Stimulated activated CD4-positive, alpha-beta T cell treated with anti-CD3 and anti-CD28 coated beads, Interleukin-1b, Interleukin-23, amount 100 ng/mL, for 1 hour (primary cell): ENCODE measurements at places on chromosomes 16 and 17.

DNA sequence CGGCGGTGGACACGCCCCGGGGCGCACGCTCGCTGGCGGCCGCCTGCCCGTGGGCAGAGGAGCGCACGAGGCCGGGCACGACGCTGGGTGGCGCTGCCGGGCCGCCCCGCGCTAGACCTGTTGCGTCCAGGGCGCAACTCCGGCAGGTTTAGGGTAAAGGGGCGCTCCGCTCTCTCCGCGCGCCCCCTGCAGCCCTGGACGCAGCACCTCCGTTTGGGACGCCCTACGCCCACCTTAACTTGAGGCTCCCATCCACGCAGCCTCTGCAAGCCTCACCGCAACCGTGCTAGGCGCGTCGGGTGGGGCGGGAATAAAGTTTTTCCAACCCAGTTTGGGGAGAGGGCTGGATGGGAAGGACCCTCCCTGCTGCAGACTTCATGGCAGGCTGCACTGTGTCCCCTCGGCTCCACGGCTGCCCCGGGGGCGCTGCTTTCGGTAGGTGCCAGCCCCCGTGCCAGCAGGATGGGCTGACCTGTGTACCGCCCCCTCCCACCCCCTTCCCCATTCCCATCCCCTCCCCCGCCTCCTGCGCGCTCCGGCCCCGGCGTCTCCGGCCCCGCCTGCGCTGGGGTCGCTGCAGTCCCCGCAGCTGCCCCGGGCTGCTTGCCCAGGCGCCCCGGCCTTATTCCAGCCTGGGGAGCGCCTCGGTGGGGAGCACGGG lies at the start of gene SYT17:
Gene SYT17 (plus strand): TSS at position 531 of the 661 bp plus-strand sequence. CDS start 407 bp downstream, outside the sequence.
- DNase-seq = no peak

DNA sequence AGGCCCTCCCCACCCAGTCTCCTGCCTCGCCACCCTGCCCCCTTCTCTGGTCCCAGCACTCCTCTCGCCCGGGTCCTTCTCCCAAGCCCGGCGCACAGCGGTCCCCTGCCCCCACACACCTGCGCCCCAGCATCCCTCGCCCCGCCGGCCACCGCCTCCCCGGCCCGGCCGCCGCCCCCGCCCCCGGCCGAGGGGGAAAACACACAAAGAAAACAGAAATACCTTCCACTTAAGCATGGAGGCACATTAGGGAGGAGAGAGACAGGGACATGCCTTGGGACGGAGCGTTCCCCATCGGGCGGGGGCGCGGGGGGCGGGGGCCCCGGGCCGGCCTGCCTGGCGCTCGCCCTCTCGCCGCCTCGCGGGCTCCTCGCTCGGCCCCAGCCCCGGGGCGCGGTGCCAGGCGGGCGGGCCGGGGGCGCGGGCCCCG lies 326 bp downstream of the SRCIN1 start:
- DNase-seq = no peak

GRCh38 chr17:72654706-72655105 lies 437.8 kb downstream of the SLC39A11 start:
- DNase-seq = no peak

DNA sequence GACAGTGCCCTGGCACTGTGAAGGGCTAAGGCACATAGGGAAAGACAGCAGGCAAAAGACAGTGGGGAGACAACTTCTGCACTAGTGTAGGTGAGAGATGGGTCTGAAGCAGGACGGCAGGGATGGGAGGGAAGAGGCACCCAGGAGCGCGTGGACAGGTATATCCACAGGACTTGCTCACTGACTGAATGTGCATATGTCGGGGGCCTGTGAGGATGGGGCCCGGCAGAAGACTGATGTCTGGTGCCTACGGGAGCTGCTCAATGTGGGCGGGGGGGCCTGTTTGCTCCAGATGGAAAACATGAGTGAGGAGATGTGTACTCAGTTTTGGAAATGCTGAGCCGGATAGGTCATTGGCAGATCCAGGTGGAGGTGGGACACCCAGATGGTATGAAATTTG lies 47.3 kb upstream of the PMFBP1 start:
- DNase-seq = no peak

DNA sequence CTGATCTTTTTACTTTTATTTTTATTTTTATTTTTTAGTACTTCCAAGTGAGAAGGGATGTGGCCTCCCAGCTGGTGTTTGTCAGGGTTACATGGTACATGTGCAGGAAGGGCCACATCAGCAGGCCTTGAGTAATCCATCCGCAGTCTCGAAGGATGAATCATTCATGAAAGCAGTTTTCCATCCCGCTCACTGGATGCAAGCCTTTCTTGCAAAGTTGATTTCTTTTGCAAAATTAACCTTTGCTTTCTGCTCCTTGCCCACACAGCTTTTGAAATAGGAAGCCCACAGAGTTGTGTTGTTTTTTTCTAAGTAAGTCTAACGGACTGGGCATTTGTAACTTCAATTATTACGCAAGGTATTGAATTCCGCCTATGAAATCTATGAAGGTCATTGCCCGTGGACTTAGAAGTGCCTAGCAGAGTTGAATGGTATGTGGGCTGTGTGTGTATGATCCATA lies 157.4 kb downstream of the PRKCA start:
- DNase-seq = no peak

GRCh38 chr16:10616756-10617640 lies 36.6 kb upstream of the EMP2 start:
- no peak for DNase-seq

GRCh38 chr17:45934044-45934979 lies 40.0 kb downstream of the MAPT start:
- no peak for DNase-seq

GRCh38 chr17:58325976-58326468 lies 2.6 kb downstream of the TSPOAP1 start:
- no peak for DNase-seq
